ENCODE measurements at places on chromosomes 2 and 18.

DNA sequence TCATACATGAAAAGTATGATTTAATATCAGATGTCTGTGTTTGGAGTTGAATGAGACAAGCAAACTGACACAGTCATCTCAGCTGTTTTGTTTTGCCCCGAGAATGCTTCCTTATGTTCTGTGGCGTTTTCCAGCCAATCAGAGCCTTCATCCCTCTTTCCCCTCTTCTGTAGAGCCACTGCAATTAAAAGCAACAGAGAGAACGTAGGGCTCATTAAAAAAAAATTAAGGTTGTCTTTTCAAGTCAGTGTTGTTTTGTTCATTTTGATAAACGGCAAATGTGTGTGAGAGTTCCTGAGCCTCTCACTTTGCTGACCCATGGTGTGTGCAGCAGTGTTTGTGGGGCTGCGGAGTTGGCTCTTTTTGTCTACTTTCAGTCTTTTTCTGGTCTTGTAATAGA lies 216.0 kb downstream of the FHOD3 start:
- no peak for DNase-seq

DNA sequence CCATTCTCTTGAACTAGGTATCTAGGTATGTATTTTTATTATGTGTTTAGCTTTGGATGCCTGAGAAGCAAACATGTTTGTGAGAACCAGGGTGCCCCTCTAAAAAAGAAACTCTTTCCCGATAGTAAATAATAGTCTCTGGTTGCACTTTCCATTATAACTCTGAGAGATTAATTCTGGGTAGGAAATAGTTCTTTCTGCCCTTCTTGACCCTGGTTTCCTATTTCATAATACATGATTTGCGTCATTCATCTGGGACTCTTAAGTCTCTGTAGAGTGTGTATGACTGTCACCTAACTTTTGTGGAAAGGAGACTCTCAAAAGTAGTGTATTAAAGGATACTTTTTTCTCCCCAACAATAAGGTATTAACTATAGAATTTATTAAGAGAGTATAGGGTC lies 31.5 kb downstream of the ACSL3 start:
- no peak for DNase-seq

DNA sequence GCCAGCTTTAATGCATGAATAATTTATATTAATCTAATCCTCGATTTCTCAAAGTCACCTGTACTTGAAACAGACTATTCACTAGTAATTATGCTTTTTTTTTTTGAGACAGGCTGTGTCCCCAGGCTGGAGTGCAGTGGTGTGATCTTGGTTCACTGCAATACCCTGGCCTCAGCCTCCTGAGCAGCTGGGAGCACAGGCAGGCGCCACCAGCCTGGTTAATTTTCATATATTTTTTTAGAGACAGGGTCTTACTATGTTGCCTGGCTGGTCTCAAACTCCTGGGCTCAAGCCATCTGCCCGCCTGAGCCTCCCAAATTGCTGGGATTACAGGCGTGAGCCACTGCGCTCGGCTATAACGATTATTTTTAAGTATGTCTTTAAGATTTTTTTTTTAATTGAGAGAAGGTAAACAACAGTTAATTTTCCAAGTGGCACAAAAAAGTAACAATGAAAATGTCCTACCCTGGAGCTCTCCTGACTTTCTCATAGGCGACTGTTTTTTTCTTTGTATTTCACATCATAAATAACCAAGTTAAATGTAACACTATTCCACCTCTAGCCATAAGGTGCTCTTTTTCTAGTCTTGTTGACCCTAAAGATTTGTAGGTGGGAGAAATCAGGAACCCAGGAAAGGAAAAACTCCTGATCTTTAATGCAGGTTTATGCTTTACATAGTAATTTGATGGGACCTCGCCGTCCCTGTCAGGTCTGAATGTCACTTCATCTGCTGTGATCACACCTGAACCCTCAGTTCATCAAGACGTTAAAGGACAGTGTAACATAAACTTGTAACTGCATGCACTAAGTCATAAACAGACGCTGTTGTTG lies 1.3 kb upstream of the ANKRD12 start:
- no peak for DNase-seq

DNA sequence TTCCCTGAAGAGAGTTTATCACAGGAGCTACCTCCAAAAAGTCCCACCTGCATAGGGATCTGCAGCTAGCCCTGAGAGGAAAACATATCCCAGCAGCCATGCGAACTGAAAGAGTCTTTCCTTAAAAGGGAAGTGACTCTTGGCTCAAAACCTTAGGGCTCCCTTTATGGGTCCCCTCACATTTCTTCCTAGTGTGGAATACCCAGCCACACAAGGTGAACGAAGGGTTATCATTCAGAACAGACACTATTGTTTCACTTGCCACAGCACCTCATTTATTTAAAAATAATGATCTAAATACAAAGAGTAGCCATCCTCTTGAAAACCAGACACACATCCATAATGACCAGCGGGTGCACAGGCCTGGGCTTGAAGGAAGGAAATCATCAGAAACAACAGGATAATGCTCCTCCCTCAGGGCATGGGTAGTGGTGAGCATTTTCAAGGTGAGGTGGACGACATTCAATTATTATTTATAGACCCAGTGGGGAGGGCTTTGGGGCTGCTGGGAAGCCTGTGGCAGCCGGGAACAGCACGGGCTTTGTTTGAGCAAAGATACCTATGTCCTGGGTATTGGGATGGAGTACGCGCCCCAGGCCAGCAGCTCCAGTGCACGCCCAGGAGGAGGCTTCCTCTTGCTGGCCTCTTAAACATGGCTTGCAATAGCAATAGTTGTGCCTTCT lies 119.0 kb upstream of the ITGA6 start:
- DNase-seq, result no peak

DNA sequence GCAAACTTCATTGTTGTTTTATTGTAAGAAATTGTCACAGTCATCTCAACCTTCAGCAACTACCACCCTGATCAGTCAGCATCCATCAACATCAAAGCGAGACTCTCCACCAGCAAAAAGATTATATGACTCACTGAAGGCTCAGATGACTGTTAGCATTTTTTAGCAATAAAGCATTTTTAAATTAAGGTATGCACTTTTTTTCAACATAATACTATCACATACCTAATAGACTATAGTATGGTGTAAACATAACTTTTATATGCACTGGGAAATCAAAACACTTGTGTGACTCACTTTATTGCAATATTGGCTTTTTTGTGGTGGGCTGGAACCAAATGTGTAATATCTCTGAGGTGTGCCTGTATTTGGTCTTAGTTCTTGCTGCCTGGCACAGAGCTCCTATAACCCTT lies 15.6 kb downstream of the SCN1A start:
- no peak for DNase-seq

DNA sequence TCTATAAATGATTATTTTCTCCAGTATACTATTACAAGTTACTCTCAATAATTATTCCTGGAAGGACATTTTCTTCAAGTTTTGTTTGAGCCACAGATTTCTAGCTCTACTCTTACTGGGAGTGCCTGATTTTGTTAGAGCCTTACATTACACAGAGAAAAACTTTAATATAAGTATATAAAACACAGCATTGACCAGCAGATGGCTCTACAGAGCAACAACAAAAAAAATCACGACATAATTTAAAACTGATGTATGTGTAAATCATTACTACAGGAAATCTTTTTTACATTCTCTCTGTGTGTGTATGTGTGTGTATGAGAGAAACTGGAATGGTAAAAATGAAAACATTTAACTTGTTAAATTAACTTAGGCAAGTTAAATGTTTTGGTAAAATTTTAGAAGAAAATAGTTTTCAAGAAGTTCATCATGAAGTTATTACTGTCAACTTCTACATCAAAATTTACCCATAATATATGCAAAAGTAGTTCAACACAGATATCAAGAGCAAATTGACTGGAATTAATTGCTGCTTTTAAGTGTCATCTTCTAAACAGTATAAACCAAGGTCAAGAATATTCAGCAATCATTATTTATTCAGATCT lies 103.3 kb downstream of the MDH1 start:
- DNase-seq, result peak; percentile 46

GRCh38 chr2:98875081-98875728 lies 60.8 kb downstream of the CRACDL start:
- no peak for DNase-seq

- no peak for DNase-seq
Observed at GRCh38 chr2:211429256-211429920, 873.0 kb downstream of the CPS1 start.

- DNase-seq, result peak; percentile 14
Observed at GRCh38 chr18:2655954-2656236, 369 bp downstream of the SMCHD1 start.

GRCh38 chr18:77119101-77119850 lies 13.3 kb downstream of the MBP start:
- no peak for DNase-seq

- no peak for DNase-seq
Observed at GRCh38 chr2:205177546-205177945, 504.8 kb upstream of the NRP2 start.

DNA sequence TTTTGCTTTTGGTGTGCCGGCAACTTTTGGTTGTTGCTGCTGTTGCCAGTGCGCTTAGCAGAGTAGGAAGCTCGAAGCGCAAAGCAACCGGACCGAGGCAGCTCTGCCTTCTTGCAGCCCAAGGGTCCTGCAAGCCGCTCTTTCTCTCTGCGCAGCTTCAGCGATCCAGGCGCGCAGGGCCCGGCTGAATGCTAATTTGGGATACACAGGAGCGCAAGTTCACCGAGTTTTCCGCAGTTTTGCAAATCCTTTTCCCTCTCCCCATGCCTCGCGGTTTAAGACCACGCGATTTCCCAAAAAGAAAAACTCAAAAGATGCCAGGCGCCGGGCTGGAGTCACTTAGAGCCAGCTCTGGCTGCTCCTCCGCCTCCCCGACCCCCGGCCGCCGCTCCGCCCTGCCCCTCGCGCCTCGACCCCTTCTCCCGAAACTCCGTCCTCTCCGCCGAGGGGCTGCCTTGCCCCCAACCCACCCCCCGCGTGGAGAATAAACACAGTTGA lies 13.5 kb upstream of the SIX3 start:
- no peak for DNase-seq

DNA sequence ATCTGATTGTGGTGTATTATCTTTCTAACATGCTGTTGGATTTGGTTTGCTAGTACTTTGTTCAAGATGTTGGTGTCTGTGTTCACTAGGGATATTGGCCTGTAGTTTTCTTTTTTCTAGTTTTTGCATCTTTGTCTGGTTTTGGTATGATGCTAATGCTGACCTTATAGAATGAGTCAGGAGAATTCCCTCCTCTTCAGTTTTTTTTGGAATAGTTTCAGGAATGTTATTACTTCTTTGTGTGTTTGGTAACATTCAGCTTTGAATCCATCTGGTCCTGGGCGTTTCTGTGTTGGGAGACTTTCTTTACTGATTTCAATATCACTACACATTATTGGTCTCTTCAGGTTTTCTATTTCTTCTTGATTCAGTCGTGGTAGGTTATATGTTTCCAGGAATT lies 124.2 kb upstream of the EPB41L5 start:
- DNase-seq, result no peak

GRCh38 chr2:71417300-71418202 lies 35.8 kb upstream of the DYSF start:
- no peak for DNase-seq

DNA sequence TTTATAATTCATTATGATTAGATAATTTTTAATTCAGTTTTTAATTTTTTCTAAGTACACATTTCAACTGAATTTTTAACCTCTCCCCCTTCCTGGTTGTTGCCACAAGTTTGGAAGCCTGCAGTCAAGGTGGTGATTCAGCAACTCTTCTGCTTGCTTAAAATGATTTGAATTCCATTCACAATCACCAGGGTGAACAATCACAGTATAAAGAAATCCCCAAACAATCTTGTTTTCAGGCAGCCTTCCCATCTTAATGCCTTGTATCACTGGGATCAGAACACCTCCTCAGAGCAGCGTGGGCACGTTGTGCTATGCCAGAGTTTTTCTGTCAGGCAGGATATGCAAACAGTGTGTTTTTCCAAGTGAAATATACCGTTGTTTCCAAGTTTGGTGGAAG lies 46.7 kb upstream of the BARD1 start:
- DNase-seq, result no peak

DNA sequence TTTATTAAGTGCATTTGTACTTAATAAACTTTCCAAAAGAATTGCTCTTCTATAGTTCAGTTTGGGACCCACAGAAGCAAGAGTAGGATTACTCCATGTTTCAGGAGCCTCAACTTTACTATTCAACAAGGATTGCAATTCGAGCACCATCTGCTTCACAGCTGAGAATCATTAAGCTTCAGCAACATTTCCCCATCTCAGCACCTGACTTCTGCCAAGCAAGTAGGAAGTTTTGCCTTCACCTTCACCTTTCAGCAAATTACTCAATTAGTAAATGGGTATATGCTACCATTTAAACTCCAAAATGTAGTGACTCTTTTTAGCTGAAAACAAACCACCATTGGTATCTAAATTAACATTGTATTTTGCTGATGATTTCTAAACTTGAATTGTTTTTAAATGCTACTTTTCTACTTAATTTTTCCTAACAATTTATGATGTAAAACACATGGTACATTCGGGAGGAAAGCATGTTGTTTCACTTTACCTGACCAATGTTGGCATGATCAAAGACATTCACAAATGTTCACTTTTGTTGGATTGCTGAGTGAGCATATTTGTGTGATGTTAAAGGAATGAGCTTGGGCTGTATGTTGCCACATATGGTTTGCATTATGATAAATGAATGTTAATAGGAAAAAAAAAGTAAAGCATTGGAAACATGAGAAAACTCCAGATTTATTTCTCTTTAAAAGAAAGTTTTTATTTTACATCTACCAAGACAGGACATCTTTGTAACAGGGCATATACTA lies 159.2 kb downstream of the GULP1 start:
- DNase-seq, result no peak

GRCh38 chr18:68722821-68723220 lies 7.9 kb upstream of the TMX3 start:
- DNase-seq, result no peak

GRCh38 chr18:4581966-4582365 lies 126.9 kb upstream of the DLGAP1 start:
- DNase-seq, result no peak

DNA sequence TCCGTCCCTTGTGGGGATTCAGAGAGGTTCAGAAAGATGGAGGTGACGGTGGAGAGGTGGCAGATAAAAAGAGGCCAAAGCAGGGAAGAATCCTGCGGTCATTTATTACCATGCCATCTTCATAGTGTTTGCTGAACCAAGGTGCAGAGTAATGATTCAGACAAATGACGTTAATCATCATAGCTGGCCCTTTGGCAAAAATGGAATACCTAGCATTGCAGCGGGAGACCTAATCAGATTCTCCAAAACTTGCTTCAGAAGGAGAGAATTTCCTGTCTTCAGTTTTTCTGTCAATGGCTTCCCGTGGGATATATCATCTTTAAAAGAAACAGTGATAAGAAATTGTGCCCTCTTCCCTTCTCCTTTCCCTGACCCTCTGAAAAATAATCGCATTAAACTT lies 175.4 kb downstream of the PTGR3 start:
- no peak for DNase-seq

GRCh38 chr2:166170356-166170755 lies 42.5 kb upstream of the SCN1A start:
- DNase-seq, result no peak

GRCh38 chr2:207692206-207693065 lies 19.0 kb upstream of the CCNYL1 start:
- DNase-seq, result peak; percentile 66

DNA sequence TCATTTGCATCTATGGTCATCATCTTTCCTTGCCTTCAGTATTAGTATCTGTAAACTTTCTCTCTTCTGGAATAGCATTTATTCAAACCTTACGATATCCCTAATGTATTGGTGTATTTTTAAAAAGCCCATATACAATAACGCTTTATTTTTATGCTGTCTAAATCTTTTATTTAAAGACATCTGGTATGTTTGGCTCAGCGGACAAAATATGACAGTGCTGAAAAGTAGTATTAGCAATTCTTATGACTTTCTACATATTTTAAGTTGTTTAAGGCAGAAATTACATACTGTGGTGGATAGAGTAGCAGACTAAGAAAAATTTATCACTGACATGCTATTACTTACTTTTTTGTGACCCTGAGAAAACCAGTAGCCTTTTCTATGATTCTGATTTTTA lies 41.8 kb upstream of the SLC4A10 start:
- DNase-seq, result no peak

All from pons (tissue), 1 donor.